Spinal cord (tissue), 10 donors: ENCODE measurements at places on chromosomes 2 and 18. TPM values are rescaled to one million over a fixed set of nuclear protein-coding genes. Genes with fewer than 3 reads are reported as not detected.

GRCh38 chr2:27754138-27754588 is 17.4 kb upstream of the MRPL33 start:
- no peaks in the 10 kb centered on the region for H3K4me1 ChIP-seq
- no peak for DNase-seq
- no peak overlapping the region for H3K4me3 ChIP-seq
- no peak overlapping the region for H3K27ac ChIP-seq
- H3K27me3 ChIP-seq = no peaks in the 10 kb centered on the region
- no peaks in the 10 kb centered on the region for H3K36me3 ChIP-seq

- H3K4me1 ChIP-seq = no peaks in the 10 kb centered on the region
- H3K4me3 ChIP-seq = no peak overlapping the region
- H3K27me3 ChIP-seq = no peaks in the 10 kb centered on the region
- no peak for DNase-seq
- H3K36me3 ChIP-seq = no peaks in the 10 kb centered on the region
Measured at GRCh38 chr2:149213764-149214493, 116.5 kb upstream of the LYPD6 start.

GRCh38 chr2:145652036-145652435 is 1132.1 kb upstream of the ZEB2 start:
- H3K4me3 ChIP-seq = no peak overlapping the region
- H3K27me3 ChIP-seq = no peaks in the 10 kb centered on the region
- H3K27ac ChIP-seq = no peak overlapping the region
- no peaks in the 10 kb centered on the region for H3K36me3 ChIP-seq
- no peaks in the 10 kb centered on the region for H3K4me1 ChIP-seq

DNA sequence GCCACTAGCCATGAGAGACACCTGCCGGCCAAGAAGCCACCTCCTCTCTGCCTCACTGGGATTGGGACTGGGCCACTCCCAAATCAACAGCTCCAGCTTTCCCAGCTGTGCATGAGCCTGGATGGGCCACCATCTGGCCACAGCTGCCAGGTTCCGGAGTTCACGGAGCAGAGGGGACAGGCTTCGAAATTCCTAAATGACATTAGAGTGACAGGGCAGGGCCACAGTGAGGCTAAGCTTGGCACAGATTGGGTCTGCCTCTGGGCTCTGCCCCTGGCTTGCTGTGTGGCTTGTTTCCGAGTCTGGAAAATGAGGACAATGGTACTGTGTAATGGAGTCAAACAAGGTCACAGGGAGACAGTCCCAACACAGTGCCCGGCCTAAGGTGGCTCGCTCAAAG is 6.5 kb downstream of the DIPK1C start:
- peaks cover 22% of the 10 kb centered on the region for H3K36me3 ChIP-seq
- H3K4me1 ChIP-seq = peaks cover 55% of the 10 kb centered on the region
- H3K27ac ChIP-seq = no peak overlapping the region
- no peak overlapping the region for H3K4me3 ChIP-seq
- H3K27me3 ChIP-seq = peaks cover 7% of the 10 kb centered on the region
- DNase-seq = no peak

GRCh38 chr2:70702711-70703395 is 65.1 kb downstream of the ADD2 start:
- DNase-seq = no peak
- no peaks in the 10 kb centered on the region for H3K4me1 ChIP-seq
- no peaks in the 10 kb centered on the region for H3K27me3 ChIP-seq
- H3K27ac ChIP-seq = no peak overlapping the region
- H3K4me3 ChIP-seq = no peak overlapping the region

GRCh38 chr2:37376421-37377186 is 32.2 kb downstream of the QPCT start:
- H3K27ac ChIP-seq = peak overlapping the region; percentile 64
- H3K27me3 ChIP-seq = no peaks in the 10 kb centered on the region
- H3K4me3 ChIP-seq = peak overlapping the region; percentile 17
- no peak for DNase-seq
- no peaks in the 10 kb centered on the region for H3K36me3 ChIP-seq

GRCh38 chr2:198657512-198658121 is 800.1 kb downstream of the SATB2 start:
- no peaks in the 10 kb centered on the region for H3K4me1 ChIP-seq
- H3K4me3 ChIP-seq = no peak overlapping the region
- H3K27ac ChIP-seq = no peak overlapping the region
- DNase-seq = no peak
- H3K27me3 ChIP-seq = no peaks in the 10 kb centered on the region
- no peaks in the 10 kb centered on the region for H3K36me3 ChIP-seq

DNA sequence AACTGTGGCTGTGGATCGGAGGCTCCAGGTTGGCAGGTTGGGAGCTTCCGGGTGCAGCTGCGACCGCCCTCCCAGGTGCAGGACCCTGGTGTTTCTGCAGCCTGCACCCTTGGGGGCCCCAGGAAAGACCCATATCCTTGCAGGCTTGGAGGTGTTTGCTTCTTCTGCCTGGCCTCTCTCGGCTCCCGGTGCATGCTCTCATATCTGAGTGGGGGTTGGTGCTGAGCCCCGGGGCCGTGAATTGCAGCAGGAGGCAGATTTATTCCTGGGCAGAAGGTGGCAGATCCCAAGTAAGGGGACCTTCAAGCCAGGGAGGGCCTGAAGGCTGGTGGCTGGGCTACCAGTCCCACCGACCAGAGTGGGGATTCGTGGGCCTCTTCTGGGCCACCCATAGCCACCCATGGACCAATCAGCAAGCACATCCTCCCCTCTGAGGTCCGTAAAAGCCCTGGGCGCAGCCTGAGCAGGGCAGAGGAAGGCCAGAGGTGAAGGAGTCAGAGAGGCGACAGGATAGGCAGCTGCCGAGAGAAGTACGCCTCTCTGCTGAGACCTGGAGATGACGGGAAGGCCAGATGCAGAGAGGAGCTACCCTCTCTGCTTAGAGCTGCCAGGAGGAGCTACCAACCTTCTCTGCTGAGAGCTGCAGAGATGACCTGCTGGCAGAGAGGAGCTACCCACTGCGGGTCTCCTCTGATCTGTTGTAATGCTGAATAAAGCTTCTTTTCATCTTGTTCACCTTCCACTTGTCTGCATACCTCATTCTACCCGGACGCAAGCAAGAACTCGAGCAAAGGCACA is 1279.0 kb upstream of the LRRTM1 start:
- H3K27ac ChIP-seq = no peak overlapping the region
- H3K4me3 ChIP-seq = no peak overlapping the region
- H3K36me3 ChIP-seq = no peaks in the 10 kb centered on the region
- no peaks in the 10 kb centered on the region for H3K27me3 ChIP-seq
- H3K4me1 ChIP-seq = no peaks in the 10 kb centered on the region

Gene HMSD
- total RNA-seq = 0.79 TPM

DNA sequence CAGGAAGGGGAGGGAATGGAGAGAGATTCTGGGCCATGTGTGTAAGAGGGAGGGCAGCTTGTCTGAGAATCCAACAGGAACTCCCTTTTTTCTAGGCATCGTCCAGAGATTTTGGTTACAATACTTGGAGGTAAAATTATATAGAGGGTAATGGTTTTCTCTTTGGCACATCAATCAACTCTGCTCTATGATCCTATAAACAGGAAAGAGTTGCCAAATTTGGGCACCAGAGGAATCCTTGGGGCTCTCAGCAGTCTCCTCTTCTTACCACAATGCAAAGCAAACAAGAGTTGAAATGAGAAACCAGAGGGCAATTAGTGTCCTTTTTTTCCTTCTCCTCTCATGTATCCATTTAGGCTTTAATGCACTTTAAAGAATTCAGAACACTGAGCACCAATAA is 243.4 kb downstream of the SLC8A1 start:
- no peaks in the 10 kb centered on the region for H3K36me3 ChIP-seq
- no peaks in the 10 kb centered on the region for H3K27me3 ChIP-seq
- H3K4me1 ChIP-seq = no peaks in the 10 kb centered on the region

Gene ASB18
- 0.39 TPM for total RNA-seq

DNA sequence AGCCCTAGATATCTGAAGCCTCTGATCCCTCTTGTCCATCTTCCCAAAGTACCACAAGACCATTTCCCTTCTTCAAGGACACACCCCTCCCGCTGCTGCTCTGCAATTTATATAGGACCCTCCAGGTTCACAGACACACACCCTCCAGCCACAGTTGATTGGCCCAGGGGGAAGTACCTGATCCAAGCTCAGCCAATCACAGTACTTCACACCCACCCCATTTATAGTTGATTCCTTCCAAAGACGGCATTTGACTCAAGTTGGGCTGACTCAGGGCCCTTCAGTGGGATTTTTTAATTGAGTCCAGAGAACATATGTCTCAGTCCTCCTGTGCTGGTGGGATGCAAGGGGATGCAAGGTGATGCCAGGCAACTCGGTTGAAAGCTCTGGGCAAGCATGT is 59.2 kb downstream of the GYPC start:
- no peaks in the 10 kb centered on the region for H3K36me3 ChIP-seq
- H3K4me3 ChIP-seq = no peak overlapping the region
- no peak overlapping the region for H3K27ac ChIP-seq

DNA sequence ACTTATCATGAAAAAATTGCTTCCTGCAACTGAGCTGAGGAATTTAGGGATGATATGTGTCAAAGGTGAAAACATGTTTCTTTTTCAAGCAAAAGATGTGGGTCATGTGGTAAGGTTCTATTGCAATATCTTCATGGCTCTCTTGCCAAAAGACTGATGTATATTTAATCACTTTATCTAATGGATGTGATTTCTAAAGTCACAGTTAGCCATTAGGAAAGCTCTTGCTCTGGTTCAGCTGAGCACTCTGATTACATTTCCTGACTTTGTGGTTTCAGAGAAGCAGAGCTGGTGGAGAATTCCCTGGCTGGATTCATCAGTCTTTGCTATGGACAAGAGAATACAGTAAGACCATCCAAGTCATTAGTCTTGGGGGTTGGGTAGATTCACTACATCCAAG is 24.4 kb downstream of the SCN9A start:
- H3K27ac ChIP-seq = no peak overlapping the region
- no peak overlapping the region for H3K4me3 ChIP-seq

DNA sequence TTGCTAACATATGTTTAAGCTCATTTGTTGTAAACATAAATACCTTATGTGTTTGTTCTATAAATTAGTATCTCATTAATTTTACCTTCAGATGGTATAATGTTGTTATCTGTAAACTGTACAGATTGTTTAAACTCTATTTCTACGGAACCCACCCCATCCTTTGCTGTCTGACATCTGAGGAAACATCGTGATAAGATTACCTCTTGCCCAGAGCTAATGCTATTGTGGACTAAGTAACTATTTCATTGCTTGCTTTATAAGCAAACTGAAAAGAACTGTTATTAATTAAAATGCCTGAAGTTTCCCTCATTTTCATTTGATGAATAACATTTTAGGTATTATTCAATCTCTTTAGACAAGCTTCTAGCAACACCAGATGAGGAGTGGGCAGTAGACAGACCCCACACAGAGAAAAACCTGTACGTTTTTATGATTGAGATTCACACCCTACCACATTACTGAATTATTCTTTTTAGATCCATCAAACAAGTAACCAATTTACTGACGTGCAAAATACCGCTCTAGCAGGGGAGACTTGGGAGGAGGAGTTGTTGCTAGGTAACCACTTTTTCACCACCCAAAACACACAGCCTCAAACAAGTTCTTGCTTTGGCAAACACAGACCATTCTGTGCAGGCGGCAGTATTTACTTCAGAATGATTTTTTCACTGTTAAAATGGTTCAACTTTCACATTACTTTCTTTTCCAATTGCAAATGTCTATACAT is 1.9 kb upstream of the SYT4 start:
- H3K4me3 ChIP-seq = no peak overlapping the region
- H3K27ac ChIP-seq = no peak overlapping the region
- no peaks in the 10 kb centered on the region for H3K36me3 ChIP-seq
- H3K27me3 ChIP-seq = no peaks in the 10 kb centered on the region
- peak; percentile 95 for DNase-seq

Gene ITGA4
- total RNA-seq = 12.5 TPM

GRCh38 chr2:68345129-68345875 is 19.8 kb upstream of the PLEK start:
- no peak for DNase-seq
- H3K27me3 ChIP-seq = no peaks in the 10 kb centered on the region
- H3K4me1 ChIP-seq = no peaks in the 10 kb centered on the region
- no peaks in the 10 kb centered on the region for H3K36me3 ChIP-seq
